ENCODE measurements at places on chromosomes 5 and 9.

GRCh38 chr9:127095411-127095810 is 27.0 kb downstream of the ANGPTL2 start:
- DNase-seq, result no peak

DNA sequence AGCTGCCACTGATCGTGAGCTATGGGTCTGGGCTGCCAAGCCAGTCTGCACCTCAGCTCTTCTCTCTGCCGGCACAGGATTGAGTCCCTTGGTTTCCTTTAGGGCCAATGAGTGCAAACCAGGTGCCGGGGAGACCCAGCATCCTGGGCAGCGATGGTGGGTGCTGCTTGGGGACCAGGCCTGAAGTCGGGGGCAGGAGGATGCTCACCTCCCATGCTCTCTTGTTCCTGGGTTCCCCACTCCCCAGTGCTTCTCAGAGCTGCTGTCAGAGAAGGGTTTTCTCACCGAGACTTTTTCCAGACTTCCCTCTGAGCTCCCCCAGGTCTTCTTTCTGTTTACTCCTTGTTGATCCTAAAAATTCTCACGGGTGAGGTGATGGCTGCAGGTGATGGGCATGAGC is 61.2 kb downstream of the IRX1 start:
- DNase-seq, result peak; percentile 16

- DNase-seq, result no peak
These were observed 252.1 kb downstream of the CRB2 start for GRCh38 chr9:123608104-123608503.

- DNase-seq, result no peak
These were observed 21.0 kb upstream of the ERAP2 start for GRCh38 chr5:96855031-96855872.

GRCh38 chr5:104793755-104794080 is 1231.1 kb upstream of the NUDT12 start:
- DNase-seq, result no peak

DNA sequence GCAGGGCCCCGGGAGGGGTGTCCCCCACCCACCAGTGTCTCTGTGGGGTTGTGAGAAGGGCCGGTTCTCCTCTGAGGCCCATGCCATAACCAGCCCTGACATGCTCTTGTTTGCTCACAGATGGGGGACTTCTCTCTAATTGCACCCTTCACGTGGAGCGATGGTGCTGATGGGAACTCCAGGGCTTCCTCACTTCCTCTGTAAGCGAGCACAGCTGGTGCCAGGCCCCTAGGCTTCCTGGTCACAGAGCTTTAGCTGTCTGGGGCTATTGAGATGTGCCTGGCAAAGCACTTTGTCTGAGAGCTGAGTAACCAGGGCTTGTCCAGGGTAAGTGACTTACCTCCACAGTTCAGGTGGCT is 36.4 kb downstream of the PHF2 start:
- no peak for DNase-seq

GRCh38 chr9:135343837-135344522 is 135.6 kb upstream of the PPP1R26 start:
- peak; percentile 64 for DNase-seq

GRCh38 chr5:77083088-77083487 is 4.0 kb downstream of the ZBED3 start:
- no peak for DNase-seq

- no peak for DNase-seq
These were observed 62.3 kb downstream of the THBS4 start for GRCh38 chr5:80097451-80097850.

- no peak for DNase-seq
These were observed 491.0 kb upstream of the C9orf72 start for GRCh38 chr9:28064241-28064815.

- DNase-seq, result no peak
These were observed 53.4 kb upstream of the ALDH1B1 start for GRCh38 chr9:38339087-38339486.

GRCh38 chr5:156031181-156031580 is 295.8 kb upstream of the SGCD start:
- no peak for DNase-seq

DNA sequence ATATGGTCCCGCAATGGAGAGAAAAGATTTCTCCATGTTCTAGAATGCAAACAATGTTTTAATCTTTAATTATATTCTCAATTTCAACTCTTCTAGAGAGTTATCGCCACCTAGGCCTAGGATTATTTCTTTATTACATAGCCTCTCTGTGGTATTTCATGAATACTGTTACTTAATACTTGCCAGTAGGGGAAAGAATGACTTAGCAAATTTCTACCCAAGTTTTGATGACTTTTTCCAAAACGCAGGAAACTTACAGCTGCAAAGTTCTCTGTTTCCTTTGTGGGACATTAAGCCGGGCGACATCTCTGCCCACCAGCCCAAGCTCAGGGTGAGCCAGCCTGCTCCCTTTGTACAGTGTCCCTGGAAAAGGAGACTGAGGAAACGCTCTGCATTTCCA is 73.8 kb downstream of the MED27 start:
- no peak for DNase-seq

Data from RWPE2 (cell line).